ENCODE measurements at places on chromosomes 3 and 15. TPM values are rescaled to one million over a fixed set of nuclear protein-coding genes. Genes with fewer than 3 reads are reported as not detected.
A peak's percentile ranks its signal among the peaks of the same experiment; 100 is the strongest.

GRCh38 chr15:92728266-92728665 lies 72.7 kb upstream of the FAM174B start:
- no peak for ATAC-seq

- no peak for ATAC-seq
Observed at GRCh38 chr3:96449803-96450202, 364.6 kb upstream of the EPHA6 start.

- no peak for ATAC-seq
Observed at GRCh38 chr15:37016231-37016630, 84.1 kb downstream of the MEIS2 start.

DNA sequence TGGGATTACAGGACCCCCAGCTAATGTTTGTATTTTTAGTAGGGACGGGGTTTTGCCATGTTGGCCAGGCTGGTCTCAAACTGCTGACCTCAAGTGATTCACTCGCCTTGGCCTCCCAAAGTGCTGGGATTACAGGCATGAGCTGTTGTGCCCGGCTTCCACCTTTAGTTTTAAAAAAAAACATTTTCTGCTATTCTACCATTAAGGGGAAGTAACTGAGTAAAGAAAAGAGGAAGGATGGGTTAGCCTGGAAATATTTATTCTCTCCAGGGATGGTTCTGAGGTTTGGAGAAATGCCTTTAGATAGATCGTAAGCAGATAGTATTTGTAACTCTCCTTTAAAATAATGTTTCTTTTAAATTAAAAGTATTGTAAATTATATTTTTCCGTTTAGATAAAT lies 3.1 kb downstream of the AP4E1 start:
- no peak for ATAC-seq

- ATAC-seq, result peak; percentile 59
Observed at GRCh38 chr3:197376020-197376419, 77.6 kb upstream of the DLG1 start.

- ATAC-seq, result peak; percentile 48
Observed at GRCh38 chr15:39919748-39920509, at the start of gene GPR176. GPR176 (minus strand) TSS chr15:39920266; CDS start chr15:39920026, 240 bp downstream.

GRCh38 chr15:92807971-92808571 lies 92.1 kb upstream of the CHD2 start:
- ATAC-seq, result no peak

- no peak for ATAC-seq
Observed at GRCh38 chr3:100605358-100605757, 4.0 kb upstream of the ADGRG7 start.

DNA sequence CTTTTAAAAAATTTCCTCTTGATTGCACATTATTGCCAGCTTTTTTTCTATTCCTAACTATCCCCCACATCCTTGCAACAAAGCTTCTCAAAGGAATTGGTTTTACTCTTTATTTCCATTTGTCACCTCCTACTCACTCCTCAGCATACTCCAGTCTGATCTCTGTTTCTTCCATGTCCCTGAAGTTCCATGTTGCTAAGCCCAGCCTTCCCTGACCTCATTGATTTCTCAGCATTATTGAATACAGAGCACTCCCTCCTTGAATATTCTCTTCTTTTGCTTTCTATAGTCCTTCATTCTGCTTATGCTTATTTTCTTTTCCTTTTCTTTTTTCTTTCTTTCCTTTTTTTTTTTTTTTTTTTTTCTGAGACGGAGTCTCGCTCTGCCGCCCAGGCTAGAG lies 10.7 kb downstream of the ARID3B start:
- ATAC-seq, result no peak

Gene C2CD4A
- total RNA-seq, result 0.44 TPM

Gene ZNF502
- 1.7 TPM for total RNA-seq

Gene WNT5A
- 17.7 TPM for total RNA-seq

Gene LYZL4
- total RNA-seq, result not detected

Data from esophagus mucosa (tissue), 1 donor.